NCI-H1694 (cell line): ENCODE measurements at places on chromosomes 3 and 15.
A peak's percentile ranks its signal among the peaks of the same experiment; 100 is the strongest.

DNA sequence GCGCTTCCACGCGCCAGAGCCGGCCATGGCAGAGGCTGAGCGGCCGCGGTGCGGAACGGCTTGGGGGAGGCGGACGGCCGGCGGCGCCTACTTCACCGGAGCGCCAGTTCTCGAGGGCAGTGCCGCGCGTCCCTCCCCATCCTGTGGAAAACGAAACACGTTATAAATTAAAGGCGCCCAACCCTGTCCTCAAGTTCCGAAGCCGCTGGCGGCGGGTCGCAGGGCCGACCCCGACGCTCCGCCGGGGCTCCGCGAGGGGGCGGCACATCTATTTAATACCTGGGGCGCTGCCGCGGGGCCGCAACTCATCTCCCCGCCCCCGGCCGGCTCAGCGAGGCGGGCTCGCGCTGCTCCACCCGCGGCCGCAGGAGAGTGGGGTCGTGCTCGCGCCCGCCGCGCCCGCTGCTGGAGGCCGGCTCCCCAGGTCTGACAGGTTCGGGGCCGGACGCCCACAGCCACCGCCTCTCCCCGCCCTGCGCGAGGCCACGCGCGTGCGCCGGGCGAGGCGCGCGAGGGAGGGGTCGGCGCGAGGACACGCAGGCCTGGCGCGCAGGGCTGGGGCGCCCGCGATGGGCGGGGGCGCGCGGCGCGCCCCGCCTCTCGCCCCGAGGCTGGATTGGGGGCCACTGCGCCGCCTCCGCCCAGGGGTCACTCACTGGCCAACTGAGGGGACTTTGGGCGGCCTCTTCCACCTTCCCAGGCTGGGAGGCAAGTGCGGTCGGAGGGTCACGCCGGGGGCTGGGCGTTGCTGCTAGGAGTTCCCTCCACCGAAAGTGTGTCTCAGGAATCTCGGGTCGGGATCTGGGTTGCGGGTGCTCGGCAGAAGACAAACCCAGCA is at the start of gene SLC30A4:
SLC30A4 (minus strand) TSS at position 428 of the 838 bp plus-strand sequence; CDS start at position 27, 401 bp downstream.
- no peak for DNase-seq

- peak; percentile 14 for DNase-seq
Observed at GRCh38 chr3:193593668-193594030, 641 bp downstream of the OPA1 start.

DNA sequence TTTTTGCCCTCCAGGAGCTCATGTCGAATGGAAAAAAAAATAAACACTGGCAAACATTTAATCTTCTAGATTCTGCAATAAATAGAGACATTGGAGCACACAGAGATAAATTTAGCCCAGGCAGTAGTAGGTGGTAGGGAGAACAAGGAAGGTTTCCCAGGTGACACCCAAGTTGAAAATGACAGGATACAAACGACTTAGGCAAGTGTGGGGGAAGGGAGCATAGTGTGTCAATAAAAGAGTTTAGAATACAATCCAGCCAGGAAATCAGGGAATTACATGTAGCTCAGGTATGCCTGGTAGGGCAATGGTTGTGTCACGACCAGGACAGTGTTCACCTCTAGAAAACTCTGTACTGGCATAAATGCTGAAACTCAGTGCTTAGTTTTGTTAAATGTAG is 364.6 kb upstream of the AGTR1 start:
- DNase-seq: no peak

DNA sequence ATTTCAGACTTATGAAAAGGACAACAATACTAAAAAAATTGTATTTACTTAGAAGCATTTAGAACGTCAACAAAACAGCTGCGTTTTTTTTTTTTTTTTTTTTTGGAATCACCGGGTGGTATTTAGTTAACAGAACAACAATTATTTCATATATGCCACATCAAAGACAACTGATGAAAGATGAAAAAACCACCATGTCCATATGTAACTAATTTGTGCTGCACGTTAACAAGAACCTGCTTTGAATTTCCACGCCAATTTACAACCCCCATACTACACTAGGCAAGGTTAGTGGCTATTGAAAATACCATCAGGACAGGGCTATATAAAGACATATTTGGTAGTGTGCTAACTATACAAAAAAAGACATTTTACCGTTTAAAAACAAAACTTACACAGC is 189.3 kb upstream of the ROBO1 start:
- DNase-seq: no peak

- no peak for DNase-seq
Observed at GRCh38 chr3:34258271-34258998, 460.0 kb downstream of the PDCD6IP start.

DNA sequence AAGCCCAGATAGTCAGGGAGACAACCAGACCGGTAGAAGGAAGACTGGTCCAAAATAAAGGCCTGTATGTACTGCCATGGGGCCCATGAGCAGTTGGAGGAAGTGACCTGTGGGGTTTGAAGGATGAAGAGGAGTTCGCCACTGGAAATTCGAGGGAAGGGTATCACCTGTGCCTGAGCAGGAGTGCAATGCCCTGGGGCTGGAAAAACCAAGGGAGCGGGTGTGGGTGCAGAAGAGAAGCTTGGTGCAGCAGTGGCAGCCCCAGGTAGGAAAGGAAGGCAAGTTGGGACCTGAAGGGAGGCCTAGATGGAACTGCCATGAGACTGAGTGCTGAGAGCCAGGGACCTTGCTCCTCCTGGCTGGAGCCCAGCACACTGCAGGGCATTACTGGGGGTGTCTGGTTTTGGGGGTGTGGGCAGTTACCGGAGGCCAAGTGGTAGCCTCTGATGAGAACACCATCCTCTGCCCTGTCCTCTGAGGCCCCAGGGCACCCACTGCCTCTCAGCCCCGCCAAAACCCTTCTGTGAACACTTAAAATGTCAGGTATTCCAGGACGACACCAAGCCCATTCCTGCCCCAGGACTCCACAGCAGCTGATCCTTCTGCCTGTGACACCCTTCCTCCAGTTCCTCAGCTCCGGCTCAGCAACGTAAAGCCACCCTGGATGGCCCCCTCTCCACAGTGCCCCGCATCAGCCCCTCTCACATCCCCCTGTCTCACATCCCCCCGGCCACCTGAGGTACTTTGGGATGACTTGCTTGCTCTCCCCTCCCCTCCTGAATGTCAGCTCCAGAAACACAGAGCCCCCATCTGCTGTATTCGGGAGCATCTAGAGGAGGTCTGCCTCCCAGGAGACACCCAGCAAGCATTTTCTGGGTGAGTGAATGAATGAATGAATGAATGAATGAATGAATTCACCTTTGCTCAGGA is 42.9 kb downstream of the WNT7A start:
- DNase-seq: no peak

- DNase-seq: no peak
Observed at GRCh38 chr15:93932164-93932776, 299.1 kb upstream of the MCTP2 start.

GRCh38 chr15:55320238-55320550 is 1.2 kb downstream of the PIGB start:
- DNase-seq: no peak

DNA sequence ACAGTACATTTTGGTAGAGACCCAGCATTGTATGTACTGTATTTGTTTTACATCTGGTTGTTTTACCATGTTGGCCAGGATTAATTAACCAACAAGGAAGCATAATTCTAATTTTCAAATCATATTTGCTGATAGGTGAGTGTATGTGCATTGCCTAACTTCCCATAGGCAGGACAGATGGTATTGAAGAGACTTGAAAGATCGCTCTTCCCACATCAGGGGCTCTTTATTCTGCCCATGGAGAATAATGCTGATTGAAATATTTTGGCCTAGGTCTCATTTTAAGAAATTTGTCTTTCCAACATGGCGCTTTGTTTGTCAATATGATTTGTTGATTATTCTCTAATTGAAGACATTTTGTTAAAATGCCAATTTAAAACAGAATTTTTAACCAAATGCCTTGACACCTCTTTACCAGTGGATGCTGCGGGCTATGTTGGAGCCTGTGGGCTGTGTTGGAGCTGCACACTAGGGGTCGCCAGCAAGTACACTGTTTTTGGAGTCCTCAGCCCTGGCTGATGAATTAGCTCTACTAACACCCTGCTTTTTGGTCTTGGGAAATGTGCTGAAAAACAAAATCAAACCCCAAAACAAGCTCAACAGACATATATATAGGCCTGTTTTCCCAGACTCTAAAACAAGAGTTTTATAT is 5.3 kb downstream of the P2RY12 start:
- DNase-seq: no peak

- DNase-seq: no peak
Observed at GRCh38 chr3:134838599-134838998, 43.5 kb downstream of the EPHB1 start.

- peak; percentile 12 for DNase-seq
Observed at GRCh38 chr15:99556011-99556410, 9.8 kb upstream of the MEF2A start.

- DNase-seq: no peak
Observed at GRCh38 chr3:49022688-49023171, 809 bp downstream of the NDUFAF3 start.

GRCh38 chr3:127483902-127484591 is 106.5 kb downstream of the TPRA1 start:
- no peak for DNase-seq

- no peak for DNase-seq
Observed at GRCh38 chr3:61966200-61966599, 404.8 kb downstream of the PTPRG start.

GRCh38 chr3:131544557-131544956 is 41.8 kb upstream of the MRPL3 start:
- no peak for DNase-seq

DNA sequence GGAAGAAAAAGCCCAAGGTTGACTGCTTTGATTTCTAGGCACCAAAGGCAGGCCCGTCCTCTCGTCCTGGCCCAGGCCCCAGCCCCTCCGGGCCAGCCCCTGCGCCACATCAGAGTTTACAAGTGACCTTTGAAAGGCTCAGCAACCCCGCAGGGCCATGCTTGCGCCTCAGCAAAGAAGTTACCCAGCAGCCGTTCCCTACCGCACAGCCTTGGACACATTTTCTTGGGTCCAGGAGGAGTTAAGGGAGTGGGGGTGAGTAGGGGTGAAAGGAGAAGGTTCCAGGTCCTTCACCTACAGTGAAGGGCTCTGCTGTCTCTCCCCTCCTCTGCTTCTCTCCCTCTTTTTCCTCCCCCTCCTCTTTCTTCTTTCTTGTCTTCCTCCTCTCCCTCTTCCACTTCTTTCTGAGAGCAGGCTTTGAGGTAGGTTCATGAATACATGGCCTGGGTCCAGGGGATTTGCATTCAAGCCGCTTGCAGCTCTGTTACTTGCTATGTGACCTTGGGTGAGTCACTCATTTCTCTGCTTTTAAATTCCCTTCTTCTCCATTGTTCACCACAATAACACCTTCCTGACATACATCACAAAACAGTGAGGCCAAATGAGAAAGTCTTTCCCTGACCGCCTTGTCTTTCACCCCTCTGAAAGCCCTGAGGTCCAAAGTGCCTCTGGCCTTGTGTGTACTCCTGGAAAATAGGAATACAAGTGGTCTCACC is 223.3 kb upstream of the TPRG1 start:
- DNase-seq: no peak

- DNase-seq: no peak
Observed at GRCh38 chr3:86984271-86984670, 6.7 kb downstream of the VGLL3 start.

- no peak for DNase-seq
Observed at GRCh38 chr3:47250309-47251060, 32.1 kb downstream of the KIF9 start.

GRCh38 chr3:158777161-158777873 is 24.5 kb upstream of the MFSD1 start:
- no peak for DNase-seq

DNA sequence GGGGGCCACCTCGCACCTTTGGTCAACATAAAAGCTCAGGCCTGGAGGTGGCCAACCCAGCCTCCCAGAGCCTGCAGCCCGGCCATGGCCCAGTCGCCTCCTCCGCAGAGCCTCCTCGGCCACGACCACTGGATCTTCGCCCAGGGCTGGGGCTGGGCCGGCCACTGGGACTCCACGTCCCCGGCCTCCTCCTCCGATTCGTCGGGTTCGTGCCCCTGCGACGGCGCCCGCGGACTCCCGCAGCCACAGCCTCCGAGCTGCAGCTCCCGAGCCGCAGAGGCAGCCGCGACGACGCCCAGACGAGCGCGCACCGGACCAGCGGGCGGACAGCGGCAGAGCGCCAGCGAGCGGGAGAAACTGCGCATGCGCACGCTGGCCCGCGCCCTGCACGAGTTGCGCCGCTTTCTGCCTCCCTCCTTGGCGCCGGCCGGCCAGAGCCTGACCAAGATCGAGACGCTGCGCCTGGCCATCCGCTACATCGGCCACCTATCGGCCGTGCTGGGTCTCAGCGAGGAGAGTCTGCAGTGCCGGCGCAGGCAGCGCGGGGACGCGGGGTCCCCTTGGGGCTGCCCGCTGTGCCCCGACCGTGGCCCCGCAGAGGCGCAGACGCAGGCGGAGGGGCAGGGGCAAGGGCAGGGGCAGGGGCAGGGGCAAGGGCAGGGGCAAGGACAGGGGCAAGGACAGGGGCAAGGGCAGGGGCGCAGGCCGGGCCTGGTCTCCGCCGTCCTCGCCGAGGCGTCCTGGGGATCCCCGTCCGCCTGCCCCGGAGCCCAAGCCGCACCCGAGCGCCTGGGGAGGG is at the start of gene MESP2:
MESP2 (plus strand) TSS at position 59 of the 799 bp plus-strand sequence; CDS start at position 85, 26 bp downstream.
- DNase-seq: no peak

- no peak for DNase-seq
Observed at GRCh38 chr3:134931045-134931785, 136.2 kb downstream of the EPHB1 start.

DNA sequence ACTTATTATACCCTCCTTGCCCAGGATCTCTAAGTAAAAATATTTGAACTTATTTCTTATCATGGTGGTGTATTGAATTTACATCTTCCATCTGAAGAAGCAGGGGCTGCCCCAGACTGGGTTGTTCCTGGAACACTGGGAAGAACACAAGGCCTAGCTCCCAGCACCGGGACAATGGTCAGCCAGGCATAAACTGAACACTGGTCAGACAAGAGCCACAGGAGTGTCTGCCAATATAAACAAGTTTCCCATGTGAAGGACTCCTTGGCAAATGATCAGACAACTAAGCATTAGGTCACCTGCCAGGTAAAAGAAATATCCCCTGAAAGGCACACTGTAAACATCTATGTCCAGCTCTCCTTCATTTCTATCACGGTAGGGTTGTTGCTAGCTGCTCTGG is 172.4 kb downstream of the ATP8B4 start:
- no peak for DNase-seq

DNA sequence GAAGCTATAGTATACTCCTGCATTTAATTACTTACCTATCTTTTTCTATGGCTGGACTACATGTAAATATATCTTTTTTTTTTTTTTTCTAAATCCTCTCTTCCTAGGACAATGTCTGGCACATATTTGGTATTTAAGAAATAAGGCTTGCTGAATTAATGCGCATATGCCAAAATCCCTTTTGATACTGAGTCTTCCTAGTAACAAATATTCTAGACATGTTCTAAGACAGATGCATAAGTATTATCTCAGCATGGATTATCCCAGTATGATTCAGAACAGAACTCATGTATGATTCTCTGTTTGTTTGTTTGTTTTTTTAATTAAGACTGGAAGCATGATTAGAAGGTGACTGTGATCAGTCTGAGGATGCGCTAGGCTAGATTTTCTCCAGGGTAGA is 249.8 kb upstream of the ZNF717 start:
- no peak for DNase-seq

GRCh38 chr3:94285872-94286271 is 223.0 kb downstream of the NSUN3 start:
- peak; percentile 5 for DNase-seq
